ENCODE measurements at places on chromosomes 1 and 21.

GRCh38 chr1:1330366-1331067, 563 bp upstream of the TAS1R3 start:
- no peak for DNase-seq

DNA sequence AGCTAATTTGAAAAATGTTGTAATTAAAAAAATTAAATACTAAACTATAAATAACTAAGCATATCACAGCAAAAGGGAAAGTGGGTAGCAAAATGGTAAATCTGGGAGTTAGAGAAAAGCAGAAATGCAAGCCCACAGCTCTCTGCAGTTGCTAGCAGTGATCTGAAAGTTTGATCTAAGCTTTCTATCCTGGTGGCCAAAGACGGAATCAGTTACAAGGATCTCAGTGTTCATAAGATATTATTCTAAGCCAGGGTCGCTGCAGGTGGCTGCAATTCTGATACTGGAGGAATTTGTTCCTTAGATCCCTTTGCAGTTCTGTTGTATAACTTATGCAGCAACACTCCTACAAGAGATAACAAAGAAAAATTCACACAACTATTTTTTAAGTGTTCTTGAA, 363.7 kb downstream of the SETD4 start:
- no peak for DNase-seq

- no peak for DNase-seq
These were observed 146.4 kb downstream of the GREM2 start for GRCh38 chr1:240465531-240465940.

- DNase-seq, result no peak
These were observed 32.9 kb downstream of the MEGF6 start for GRCh38 chr1:3578433-3578805.

GRCh38 chr1:211537253-211537652, 41.7 kb downstream of the SLC30A1 start:
- no peak for DNase-seq

GRCh38 chr1:43538143-43538487, 7.4 kb downstream of the PTPRF start:
- DNase-seq, result no peak

- no peak for DNase-seq
These were observed 33.8 kb upstream of the SLC45A1 start for GRCh38 chr1:8284127-8284526.

- DNase-seq, result no peak
These were observed 1814.0 kb downstream of the PLA2G4A start for GRCh38 chr1:188642704-188643103.

- DNase-seq, result no peak
These were observed 83.2 kb upstream of the PPM1J start for GRCh38 chr1:112798292-112798691.

- no peak for DNase-seq
These were observed 11.7 kb downstream of the NDC1 start for GRCh38 chr1:53826367-53826766.

- peak; percentile 13 for DNase-seq
These were observed 95.9 kb downstream of the KCNJ15 start for GRCh38 chr21:38352536-38353219.

DNA sequence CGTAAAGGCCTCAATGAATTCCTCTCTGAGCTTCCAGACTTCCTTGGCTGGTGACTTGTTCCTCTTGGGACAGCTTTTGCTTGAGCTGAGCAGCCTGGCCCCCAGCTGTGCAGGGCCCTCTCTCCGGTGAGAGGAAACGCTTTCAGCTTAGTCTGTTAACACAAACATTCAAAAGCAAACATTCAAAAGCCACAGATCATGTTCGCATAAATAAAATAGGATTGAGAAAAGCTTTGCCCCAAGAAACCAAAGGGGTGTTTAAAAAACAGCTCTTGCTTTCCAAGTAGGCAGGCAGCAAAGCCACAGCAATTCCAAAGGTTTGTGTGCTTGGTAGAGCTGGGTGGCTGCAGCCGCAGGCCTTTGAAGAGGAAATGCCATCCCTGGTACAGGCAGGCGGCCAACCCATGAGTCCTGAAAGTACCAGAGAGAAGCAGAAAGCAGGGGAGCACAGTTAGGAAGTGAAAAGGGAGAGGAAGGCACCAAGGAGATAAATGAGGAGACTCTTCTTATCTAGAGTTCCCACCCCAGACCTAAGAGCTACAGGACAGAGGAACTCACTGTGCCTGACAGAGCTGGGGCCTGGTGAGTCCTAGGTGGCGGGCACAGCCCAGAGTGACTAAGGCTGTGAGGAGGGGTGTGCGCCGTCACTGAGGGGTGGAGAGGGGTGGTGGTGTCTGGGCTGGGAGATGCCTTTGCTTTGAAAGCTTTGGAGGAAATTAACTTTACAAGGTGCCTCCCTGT, 48.4 kb downstream of the CCN1 start:
- no peak for DNase-seq

- no peak for DNase-seq
These were observed 13.1 kb downstream of the FAM78B start for GRCh38 chr1:166153525-166154314.

DNA sequence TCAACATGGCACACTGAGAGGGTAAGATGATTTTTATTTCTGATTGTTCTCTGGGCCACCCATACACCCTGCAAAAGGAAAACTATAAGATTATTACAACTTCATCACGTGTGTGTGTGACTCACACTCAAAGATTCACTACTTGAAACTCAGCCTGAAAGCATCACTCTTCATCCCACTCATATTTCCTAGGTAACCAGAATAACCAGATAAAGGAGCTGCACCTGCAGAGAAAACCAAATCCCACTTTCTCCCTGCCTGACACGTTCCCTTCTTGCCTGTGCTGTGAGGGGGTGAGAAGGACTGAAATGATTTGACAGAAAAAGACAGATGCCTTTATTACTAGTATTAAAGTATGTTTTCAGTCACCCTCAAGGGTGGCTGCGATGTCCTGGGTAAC, 131.6 kb downstream of the TGFBR3 start:
- DNase-seq, result no peak

- no peak for DNase-seq
These were observed 20.8 kb upstream of the EPB41 start for GRCh38 chr1:28893403-28894102.

DNA sequence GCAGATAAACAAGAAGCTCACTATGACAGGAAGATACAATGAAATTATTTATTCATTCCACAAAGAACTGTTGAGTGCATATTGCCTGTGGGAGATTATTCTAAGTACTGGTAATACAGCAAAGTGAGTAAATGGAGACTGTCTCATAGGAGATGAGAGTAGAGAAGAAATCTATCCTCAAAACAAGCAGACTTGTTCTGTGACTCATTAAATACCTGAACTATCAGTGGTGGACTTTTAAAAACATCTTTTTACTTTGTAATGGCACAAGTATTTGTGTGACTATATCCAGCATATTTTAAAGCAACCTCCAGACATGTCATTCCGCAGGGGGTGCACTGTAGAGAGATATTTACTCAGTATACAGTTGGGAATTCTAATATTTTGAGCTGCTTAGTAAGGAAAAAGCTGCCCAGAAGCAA, 259.2 kb downstream of the FMN2 start:
- DNase-seq, result no peak

GRCh38 chr1:231676487-231676886, 49.9 kb downstream of the DISC1 start:
- no peak for DNase-seq

- no peak for DNase-seq
These were observed 70.0 kb upstream of the AJAP1 start for GRCh38 chr1:4584449-4584848.

GRCh38 chr1:6052543-6053205, 7.0 kb downstream of the KCNAB2 start:
- peak; percentile 51 for DNase-seq

DNA sequence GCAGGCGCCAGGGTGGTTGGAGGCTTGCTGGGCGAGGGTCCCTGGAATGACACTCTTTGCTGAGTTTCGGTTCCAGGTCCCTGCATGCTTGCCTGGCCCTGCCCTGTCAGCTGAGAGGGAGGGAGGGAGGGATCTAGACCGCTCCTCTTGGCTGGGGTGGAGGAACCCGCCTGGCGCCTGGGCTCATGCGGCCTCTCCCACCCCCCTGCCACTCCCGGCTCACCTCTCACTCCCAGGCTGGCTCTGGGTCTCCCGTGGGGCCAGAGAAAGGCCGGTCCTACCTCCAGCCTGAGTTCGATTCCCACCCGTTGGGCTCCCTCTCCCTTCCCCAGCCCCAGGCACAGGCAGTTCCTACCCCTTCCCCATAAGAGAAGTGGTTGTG, 19.0 kb upstream of the IFNLR1 start:
- DNase-seq, result no peak

GRCh38 chr21:14616380-14617039, 70.4 kb upstream of the SAMSN1 start:
- DNase-seq, result no peak

GRCh38 chr1:26913754-26914619, at the start of gene NR0B2:
Gene NR0B2, minus strand, starts transcription at chr1:26913975. Its CDS starts 35 bp downstream, at chr1:26913940.
- DNase-seq, result no peak

GRCh38 chr21:43654806-43655489, 4.3 kb downstream of the HSF2BP start:
- no peak for DNase-seq

DNA sequence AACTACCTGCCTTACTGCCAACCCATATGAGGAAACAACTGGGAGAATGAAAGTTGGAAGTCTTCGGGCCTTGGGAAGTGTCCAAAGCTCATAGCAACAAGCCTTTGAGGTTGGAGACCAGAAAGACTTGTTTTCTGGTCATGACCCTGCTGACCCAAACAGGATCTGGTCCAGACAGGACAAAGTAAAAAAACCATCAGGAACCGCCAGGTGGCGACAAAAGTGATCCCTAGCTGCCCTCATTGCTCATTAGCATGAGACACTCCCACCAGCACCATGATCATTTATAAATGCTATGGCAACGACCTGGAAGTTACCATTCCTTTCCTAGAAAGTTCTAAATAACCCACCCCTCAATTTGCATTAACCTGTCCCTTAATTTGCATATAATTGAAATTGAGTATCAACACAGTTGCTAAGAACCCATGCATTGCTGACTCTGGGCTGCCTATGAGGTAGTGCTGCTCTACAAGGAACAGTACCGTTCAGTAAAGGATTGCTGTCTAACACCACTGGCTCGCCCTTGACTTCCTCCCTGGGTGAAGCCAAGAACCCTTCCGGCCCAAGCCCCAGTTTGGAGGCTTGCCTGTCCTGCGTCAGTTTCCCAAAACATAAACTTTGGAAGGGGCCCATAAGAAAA, 89.0 kb downstream of the URB2 start:
- peak; percentile 19 for DNase-seq

DNA sequence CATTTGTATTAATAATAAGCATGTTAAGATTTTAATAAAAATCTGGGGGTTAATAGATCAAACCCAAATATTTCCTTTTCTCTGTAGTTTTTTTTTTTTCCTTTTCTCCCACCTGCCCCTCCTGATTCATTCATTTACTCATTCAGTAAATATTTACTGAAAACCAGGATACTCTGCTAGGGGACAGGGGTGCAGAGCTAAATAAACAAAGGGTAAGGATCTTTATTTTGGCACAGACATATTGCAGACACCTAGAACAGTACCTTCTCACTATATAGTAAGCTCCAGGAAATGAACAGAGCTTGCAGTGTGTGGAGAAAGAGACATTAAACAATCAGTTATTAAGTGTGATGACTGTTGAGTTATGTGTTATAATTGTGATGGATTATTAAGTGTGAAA, 60.9 kb downstream of the AK5 start:
- no peak for DNase-seq

- DNase-seq, result no peak
These were observed 1.3 kb downstream of the CDK18 start for GRCh38 chr1:205505791-205506190.

GRCh38 chr1:51285055-51285454, 45.3 kb downstream of the TTC39A start:
- no peak for DNase-seq

GRCh38 chr1:156655151-156655903, 13.4 kb downstream of the BCAN start:
- no peak for DNase-seq

GRCh38 chr1:78177708-78178270, 132.0 kb downstream of the GIPC2 start:
- DNase-seq, result no peak

GRCh38 chr1:235375919-235376605, 8.8 kb downstream of the TBCE start:
- DNase-seq, result no peak

- no peak for DNase-seq
These were observed 9.8 kb upstream of the SMAP2 start for GRCh38 chr1:40363721-40364120.

- no peak for DNase-seq
These were observed 177.8 kb upstream of the KLHDC7A start for GRCh38 chr1:18302788-18303413.

DNA sequence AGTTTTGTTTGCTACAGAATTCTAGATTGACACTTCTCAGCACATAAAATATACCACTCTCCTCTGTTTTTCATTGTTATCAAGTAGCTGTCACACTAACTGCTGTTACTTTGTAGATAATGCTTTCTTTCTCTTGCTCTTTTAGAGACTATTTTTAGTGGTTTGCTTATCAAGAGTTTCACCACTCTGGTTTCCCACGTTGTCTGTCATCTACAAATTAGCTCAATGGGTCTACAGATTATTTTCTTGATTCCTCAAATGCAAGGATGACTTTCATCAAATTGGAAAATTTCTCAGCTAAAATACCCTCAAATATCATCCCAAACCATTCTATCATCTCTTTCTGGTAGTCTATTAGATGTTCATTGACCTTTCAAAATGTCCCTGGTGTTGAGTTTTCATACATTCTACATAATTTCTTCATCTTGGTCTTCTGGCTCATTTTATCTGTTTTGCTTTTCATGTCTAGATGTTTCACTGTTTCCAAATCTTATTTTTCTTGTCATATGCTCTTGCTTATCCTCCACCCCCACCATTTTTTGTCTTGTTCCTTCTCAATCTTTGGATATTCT, 122.5 kb downstream of the TRIM33 start:
- no peak for DNase-seq

DNA sequence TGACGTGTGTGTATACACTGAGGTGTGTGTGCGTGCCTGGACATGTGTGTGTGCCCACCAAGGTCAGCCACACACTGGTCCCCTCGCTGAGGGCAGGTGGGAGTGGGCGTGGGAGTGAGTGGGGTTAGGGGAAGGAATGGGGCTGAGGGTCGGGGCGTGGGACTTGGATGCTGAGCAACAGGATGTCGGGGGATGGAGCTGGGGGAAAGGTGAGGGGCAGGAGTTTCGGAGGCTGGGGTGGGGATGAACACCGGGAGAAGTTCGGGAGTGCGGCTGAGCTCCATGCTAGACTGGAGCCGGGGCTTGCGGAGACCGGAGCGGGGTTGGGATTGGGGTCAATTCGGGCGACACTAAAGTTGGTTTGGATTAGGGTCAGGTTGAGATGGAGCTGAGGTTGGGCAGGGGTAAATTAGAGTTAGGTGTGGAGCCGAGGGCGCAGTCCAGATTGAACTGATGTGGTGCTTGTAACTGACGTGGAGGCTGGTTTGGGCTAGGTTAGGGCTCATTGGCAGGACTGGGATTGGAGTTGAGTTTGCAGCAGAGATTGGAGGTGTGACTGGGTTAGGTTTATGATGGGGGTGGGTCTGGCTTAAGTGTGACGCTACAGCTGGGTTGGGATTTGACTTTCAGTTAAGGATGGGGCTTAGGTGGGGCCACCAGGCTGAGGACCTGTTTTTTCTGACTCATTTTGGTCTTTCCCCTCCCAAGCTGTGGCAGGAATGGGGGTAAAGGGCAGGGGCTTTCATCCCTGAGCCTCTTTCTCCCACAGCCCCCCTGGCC, 3.3 kb upstream of the GUCA2A start:
- DNase-seq, result no peak

- DNase-seq, result no peak
These were observed 20.1 kb upstream of the CDCP2 start for GRCh38 chr1:54172614-54173599.

GRCh38 chr1:228083871-228084278, 1.4 kb downstream of the ARF1 start:
- DNase-seq, result no peak

- DNase-seq, result no peak
These were observed 235.9 kb downstream of the FAM72C start for GRCh38 chr1:143735764-143736461.
